Retina (tissue), 1 donor: ENCODE measurements at places on chromosomes 12 and 14.
A peak's percentile ranks its signal among the peaks of the same experiment; 100 is the strongest.

- no peak for DNase-seq
Measured at GRCh38 chr12:70598467-70599193, 38.6 kb downstream of the PTPRB start.

GRCh38 chr12:75900226-75900625 lies 131.3 kb downstream of the PHLDA1 start:
- peak; percentile 68 for DNase-seq

GRCh38 chr14:72646861-72647528 lies 246.9 kb downstream of the DPF3 start:
- DNase-seq = no peak

DNA sequence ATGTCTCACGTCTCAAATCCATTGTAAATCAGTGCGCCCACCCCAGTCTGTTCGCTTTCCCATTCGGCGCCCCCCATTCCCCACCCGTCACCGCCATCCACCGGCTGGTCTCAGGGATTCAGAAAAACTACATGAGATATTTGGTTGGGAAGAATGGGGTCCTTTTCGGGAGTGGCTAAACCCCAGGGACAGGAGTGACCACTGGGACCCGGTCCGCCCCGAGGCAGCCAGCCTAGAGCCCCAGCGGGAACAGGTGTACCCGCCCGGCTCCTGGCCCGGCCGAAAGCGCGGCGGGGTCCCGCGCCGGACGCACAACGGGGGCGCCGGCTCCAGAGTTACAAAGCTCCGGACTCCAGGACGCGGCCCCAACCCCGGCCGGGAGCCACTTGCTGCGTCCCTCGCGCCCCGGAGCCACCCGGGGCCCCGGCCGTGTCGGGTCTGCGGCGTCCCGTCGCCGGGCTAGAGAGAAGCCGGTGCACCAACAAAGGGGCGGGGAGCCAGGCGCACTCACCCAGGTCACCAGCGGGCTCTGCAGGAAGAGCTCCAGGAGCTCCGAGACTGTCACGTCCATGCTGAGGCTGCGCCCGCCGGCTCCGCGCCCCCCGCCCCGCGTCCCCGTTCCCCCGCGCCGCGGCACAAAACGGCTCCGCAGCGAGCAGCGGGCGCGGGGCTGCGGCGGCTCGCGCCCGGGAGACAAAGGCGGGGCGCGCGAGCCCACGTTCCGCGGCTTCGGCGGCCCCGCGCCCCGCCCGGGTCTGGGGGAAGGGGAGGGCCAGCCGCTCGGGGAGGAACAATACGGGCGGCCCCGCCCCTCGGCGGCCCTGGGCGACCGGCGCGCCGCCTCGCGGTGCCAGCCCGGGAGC lies at the start of gene CCDC88C:
Gene CCDC88C, minus strand, starts transcription at position 701 of the 863 bp plus-strand sequence. Its CDS starts 130 bp downstream, at position 571.
- peak; percentile 81 for DNase-seq

DNA sequence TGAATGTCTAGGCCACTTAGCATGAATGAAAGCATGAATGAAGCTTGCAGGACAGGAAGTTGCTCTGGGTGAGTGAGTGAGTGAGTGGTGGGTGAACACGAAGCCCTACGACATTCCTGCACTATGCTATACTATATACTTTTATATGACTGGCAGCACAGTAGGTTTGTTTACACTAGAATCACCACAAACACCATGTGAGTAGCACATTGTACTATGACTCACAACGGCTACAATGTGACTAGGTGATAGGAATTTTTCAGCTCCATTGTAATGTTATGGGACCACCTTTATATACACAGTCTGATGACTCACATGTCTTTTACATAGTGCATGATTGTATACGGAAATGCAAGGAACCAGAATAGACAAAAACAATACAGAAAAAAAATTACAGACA lies 1480.2 kb downstream of the AACS start:
- DNase-seq = no peak

- no peak for DNase-seq
Measured at GRCh38 chr12:77064896-77065360, 441 bp downstream of the E2F7 start.

GRCh38 chr12:4119157-4119761 lies 154.3 kb upstream of the CCND2 start:
- DNase-seq = no peak

GRCh38 chr12:63863658-63864453 lies 19.4 kb downstream of the SRGAP1 start:
- DNase-seq = no peak

GRCh38 chr14:103463149-103463548 lies 59.5 kb downstream of the CKB start:
- no peak for DNase-seq

GRCh38 chr12:28631831-28632230 lies 441.6 kb downstream of the CCDC91 start:
- no peak for DNase-seq

GRCh38 chr12:96986883-96987523 lies 79.9 kb downstream of the NEDD1 start:
- DNase-seq = peak; percentile 71

- no peak for DNase-seq
Measured at GRCh38 chr12:92002673-92003382, 142.8 kb downstream of the BTG1 start.

DNA sequence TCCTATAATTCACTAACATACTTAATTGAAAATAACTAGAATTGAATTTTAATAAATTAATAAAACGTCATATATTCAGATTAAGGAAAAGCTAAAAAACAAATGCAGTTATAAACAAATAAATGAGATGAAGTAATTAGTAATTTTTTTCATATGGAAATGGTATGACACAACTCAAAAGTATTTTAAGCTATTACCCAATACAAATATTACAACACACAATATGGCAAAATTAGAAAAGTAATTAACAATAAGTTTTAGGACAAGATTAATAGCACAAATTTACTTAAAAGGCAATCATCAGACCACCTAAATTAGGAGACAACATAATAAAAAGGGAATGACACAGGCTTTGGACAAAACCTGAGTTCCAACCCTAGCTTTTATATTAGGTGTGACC lies 81.7 kb downstream of the EEA1 start:
- DNase-seq = no peak

DNA sequence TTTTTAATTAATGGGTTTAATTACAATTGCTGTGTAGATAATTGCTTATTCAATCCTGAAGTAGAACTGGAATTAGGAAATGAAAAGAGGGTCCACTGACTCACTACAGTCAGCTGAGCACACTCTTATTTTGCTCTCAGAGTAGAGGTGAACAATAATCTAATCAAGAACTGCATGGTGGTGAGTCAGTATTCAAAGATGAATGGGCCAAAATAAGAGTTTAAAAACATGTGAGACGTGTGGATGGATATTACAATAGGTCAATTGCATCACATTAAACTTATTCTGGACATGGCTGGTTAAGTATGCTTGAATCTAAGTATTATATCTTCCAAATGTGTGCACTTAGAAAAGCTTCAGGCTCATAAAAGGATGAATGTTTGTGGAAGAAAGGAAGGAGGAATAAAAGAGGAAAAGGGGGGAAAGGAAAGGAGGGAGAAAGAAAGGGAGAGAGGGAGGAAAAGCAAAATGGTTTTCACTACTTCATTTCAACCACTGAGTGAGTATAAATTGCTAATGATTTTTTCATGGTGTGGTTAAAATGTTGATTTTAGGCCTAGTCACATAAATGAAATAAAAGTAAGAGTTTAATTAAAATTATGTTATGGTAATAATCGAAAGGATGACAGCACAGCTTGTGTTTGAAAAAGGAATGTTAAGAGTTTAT lies 27.0 kb upstream of the EEA1 start:
- DNase-seq = no peak

GRCh38 chr12:14238221-14238792 lies 127.2 kb upstream of the ATF7IP start:
- DNase-seq = no peak

DNA sequence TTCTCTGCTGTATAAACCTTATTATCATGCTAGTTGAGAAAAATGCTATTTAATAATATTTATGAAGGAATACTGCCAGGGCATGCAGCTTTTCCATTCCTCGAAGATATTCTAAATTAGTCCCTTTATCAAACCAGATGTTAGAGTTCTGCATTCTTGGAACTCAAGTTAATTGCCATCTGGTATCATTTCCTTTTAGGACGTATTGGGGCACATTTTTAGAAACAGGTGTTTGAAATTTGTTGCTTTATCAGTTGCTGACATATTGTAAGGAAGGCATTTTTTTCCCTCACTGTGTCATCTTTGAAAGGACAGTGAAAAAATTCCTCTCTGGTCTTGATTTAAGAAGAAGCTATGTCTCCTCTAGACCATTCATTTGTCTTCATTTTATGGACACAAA lies 471.2 kb upstream of the PRICKLE1 start:
- DNase-seq = no peak

GRCh38 chr12:130120012-130120805 lies 42.1 kb upstream of the FZD10 start:
- no peak for DNase-seq

DNA sequence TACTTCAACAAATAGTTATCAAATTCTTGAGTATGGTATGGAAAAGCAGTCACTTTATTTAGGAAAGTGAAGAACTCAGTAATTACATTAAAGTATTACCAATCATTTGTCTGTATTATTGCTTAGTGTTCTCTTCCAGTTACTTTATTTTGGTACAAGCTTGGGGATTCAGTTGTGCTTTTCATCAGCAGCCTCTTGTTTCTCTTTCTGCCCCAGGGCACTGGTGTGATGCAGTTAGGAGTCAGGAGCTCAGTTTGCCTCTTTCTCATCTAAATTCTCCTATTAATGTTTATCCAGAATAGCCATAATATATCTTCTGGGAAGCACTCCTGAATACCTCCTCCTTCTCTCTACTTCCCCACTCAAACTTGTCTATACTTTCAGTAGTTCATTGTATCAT lies 25.7 kb downstream of the PMCH start:
- DNase-seq = no peak

DNA sequence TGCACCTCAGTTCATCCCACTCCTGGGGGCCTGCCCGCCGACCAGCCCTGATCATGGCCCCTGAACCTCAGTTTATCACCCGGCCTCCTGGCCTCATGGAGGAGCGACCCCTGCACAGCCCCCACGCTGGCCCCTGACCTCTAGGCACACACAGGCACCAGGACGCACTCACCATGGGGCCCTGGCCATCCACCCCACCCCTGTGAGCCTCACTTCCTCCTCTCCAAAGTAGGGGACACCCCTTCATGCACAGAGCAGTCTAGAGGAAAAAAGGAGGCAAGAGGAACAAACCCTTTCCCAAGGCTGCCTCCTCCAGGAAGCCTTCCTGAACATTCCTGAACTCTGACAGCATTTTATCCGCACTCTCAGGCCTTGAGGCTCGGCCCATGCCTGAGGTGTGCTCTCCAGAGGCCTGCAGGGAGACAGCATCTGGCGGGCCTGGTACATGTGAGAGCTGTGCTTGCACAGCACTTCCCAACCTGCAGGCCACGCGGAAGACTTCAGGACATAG lies 39.4 kb downstream of the CCNK start:
- DNase-seq = no peak

DNA sequence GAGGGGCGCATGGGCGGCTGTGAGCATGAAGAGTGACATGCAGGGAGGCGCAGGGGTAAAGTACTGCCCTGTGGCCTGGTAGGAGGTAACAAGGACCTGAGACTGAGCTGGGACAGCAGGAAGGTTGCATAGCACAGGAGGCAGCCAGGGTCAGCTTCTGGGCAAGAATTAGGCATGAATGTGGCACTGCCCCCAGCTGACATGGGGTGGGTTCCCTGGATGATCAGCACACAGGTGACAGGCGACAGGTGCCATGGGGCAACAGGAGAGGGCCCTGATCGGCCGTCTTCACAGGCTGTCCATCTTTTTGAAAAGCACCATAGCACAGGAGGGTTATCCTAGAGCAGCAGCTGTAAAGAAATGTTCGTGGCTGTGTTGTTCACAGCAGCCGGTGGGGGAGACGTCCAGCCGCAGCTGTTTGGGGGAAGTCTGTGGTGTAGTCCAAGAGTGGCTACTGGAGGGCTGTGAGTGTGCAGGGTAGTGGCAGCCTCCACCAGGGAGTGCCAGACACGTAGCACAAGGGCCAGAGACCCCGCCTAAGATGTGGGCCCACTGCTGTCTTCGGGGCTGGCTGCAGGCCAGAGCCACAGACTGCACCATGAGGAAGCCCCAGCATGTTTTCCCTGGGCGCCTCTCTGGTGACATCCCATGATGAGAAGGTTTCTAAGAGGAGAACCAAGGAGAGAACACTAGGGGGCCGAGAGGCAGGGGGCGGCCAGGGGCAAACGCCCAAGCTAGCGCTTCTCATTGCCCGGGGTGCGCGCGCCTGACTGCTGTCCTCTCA lies 8.4 kb downstream of the CLBA1 start:
- no peak for DNase-seq

DNA sequence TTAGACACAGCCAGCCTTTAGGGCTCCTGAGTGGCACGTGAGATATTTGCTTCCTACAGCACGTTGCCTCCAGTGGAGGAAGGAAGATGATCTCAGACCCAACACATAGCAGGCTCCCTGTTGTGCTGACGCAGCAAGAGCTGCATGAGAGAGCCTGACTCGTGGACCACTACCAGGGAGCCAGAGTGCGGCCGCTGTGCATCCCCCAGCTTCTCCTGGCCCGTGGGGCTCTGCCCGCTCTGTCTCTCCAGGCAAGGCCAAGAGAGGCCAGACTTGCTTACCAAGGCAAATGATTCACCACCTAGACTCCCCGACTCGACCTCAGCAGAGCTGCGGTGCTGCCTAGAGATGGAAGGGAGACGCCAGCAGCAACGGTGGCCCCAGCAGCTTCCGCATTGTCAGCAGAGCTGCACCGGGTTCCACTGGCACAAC lies 37.5 kb downstream of the MAP3K9 start:
- DNase-seq = peak; percentile 36

GRCh38 chr14:47040550-47040949 lies 389.0 kb upstream of the RPL10L start:
- DNase-seq = peak; percentile 40

DNA sequence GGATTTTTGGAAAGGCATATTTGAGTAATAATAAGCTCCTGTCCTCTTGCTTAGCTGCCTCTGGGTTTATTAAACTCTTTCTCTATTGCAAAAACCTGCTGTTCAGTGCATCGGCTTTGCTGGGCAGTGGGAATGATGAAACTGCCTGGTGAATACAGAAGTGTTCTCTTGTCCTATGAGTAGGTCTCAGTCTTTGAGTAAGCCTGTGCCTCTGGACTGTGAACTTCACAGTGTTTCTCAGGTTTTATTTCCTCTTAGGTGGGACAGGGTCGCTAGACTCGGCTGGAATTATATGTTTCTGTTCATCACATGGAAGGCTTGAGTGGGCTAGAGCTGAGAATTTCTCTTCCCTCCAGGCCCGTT lies 46.4 kb downstream of the CRADD start:
- no peak for DNase-seq

DNA sequence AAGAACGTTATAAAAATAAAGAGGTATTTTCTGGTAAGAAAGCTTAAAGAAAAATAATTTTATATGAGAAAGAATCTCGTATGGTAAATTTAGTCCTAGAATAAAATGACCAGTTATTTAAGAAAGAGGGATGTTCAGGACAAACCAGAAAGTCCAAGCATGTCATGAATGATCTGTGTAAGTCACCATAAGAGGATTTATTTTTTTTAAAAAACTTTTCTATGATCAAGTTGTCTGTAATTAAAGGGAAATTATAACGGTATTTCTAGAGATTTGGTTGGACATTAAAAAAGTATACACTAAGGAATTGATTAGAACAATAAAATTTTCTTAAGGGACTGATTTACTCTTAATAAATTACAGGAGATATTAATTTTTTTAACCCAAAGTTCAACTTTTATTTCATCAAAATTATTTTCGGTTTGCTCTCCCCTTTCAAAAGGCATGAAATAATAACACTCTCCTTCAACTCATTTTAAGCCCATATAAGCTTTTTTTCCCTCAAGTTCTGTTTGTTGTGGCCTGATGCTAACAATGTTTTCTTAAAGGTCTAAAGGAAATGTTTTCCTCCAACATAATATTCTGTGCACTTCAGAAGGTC lies 49.9 kb upstream of the CPSF6 start:
- DNase-seq = no peak
